Purkinje cell (primary cell): ENCODE measurements at places on chromosomes 11 and 22. TPM values are rescaled to one million over a fixed set of nuclear protein-coding genes. Genes with fewer than 3 reads are reported as not detected.

Gene XPNPEP3
- 4.4 and 10.4 TPM in 2 replicates for polyA plus RNA-seq

Gene FAM89B
- polyA plus RNA-seq = 3.2 and 10.1 TPM in 2 replicates

Gene CASP4
- polyA plus RNA-seq = 1.3 and 4.1 TPM in 2 replicates

Gene APOA5
- not detected in 2 replicates for polyA plus RNA-seq

Gene ZNF214
- polyA plus RNA-seq = 4.1 and 5.0 TPM in 2 replicates

Gene CAVIN3
- 0.79 and 3.7 TPM in 2 replicates for polyA plus RNA-seq

Gene CRYBB2
- polyA plus RNA-seq = 0.63 and 0.83 TPM in 2 replicates

Gene TRPM5
- polyA plus RNA-seq = not detected in 2 replicates

Gene CDC42BPG
- not detected in 2 replicates for polyA plus RNA-seq

Gene RABL2B
- 4.6 and 10.8 TPM in 2 replicates for polyA plus RNA-seq

Gene TST
- polyA plus RNA-seq = 5.8 and 9.8 TPM in 2 replicates

Gene OSM
- polyA plus RNA-seq = not detected in 2 replicates

Gene TIMP3
- 1.7 and 4.4 TPM in 2 replicates for polyA plus RNA-seq

Gene LAYN
- polyA plus RNA-seq = not detected in 2 replicates

Gene DTX4
- 1.8 and 3.2 TPM in 2 replicates for polyA plus RNA-seq

Gene ANKRD13D
- polyA plus RNA-seq = 0.63 and 4.3 TPM in 2 replicates

Gene PANX3
- not detected in 2 replicates for polyA plus RNA-seq

Gene HMGXB4
- 15.2 and 25.1 TPM in 2 replicates for polyA plus RNA-seq

Gene ANO5
- polyA plus RNA-seq = 4.5 and 8.8 TPM in 2 replicates

Gene CDK2AP2
- polyA plus RNA-seq = 30.5 and 34.5 TPM in 2 replicates

Gene PAK1
- polyA plus RNA-seq = 18.9 and 60.3 TPM in 2 replicates

Gene SLC22A25
- not detected in 2 replicates for polyA plus RNA-seq

Gene CABP4
- 0.08 and 0.52 TPM in 2 replicates for polyA plus RNA-seq

Gene RAC2
- not detected in 2 replicates for polyA plus RNA-seq

Gene TSGA10IP
- 0.73 TPM in 1 of 2 replicates, not detected in the other for polyA plus RNA-seq

Gene MFRP
- polyA plus RNA-seq = not detected in 2 replicates

Gene OR51I1
- polyA plus RNA-seq = not detected in 2 replicates

Gene OVCH2
- polyA plus RNA-seq = not detected in 2 replicates

Gene TESMIN
- 2.2 and 2.4 TPM in 2 replicates for polyA plus RNA-seq

Gene STK33
- 3.4 and 6.0 TPM in 2 replicates for polyA plus RNA-seq

Gene TMA7B
- not detected in 2 replicates for polyA plus RNA-seq

Gene FRMD8
- polyA plus RNA-seq = 2.2 and 2.6 TPM in 2 replicates

Gene POTEH
- polyA plus RNA-seq = not detected in 2 replicates

Gene WT1
- polyA plus RNA-seq = 2.7 and 10.4 TPM in 2 replicates

Gene SLC37A2
- polyA plus RNA-seq = not detected in 2 replicates

Gene SHISA8
- not detected in 2 replicates for polyA plus RNA-seq

Gene ZBTB3
- 3.5 and 3.6 TPM in 2 replicates for polyA plus RNA-seq

Gene TTC36
- polyA plus RNA-seq = not detected in 2 replicates
